ENCODE measurements at places on chromosomes 4 and X.

- DNase-seq: no peak
Measured at GRCh38 chr4:63460075-63460474, 949.2 kb downstream of the TECRL start.

DNA sequence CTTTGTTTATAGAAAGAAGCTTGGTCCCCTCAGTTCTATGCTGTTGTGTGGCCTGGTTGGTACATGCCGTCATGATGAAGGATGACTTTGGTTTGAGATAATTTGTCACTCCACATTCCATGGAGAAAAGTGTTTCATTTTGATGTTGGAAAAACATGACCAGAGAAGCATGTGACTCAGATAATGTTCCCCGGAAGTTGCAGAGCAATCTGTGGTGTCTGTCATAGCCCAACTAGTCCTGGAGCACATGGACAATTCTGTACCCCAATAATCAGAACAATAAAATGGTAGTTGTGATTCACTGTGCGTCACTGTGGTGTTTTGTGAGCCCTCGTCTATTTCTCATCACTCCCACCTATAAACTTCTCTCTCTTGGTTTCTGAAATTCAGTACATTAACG, 85.1 kb downstream of the PDK3 start:
- no peak for DNase-seq

- DNase-seq: no peak
Measured at GRCh38 chrX:57353472-57354132, 67.1 kb downstream of the FAAH2 start.

GRCh38 chrX:152450076-152450475, 1.0 kb downstream of the GABRA3 start:
- no peak for DNase-seq

GRCh38 chr4:102469806-102470205, 31.4 kb upstream of the NFKB1 start:
- no peak for DNase-seq

- no peak for DNase-seq
Measured at GRCh38 chr4:184150102-184150839, 67.4 kb downstream of the ENPP6 start.

GRCh38 chr4:53507671-53508286, 83.5 kb downstream of the LNX1 start:
- DNase-seq: no peak

- no peak for DNase-seq
Measured at GRCh38 chr4:177006331-177006730, 213.6 kb upstream of the VEGFC start.

GRCh38 chr4:9984621-9985020, 36.7 kb downstream of the SLC2A9 start:
- no peak for DNase-seq

DNA sequence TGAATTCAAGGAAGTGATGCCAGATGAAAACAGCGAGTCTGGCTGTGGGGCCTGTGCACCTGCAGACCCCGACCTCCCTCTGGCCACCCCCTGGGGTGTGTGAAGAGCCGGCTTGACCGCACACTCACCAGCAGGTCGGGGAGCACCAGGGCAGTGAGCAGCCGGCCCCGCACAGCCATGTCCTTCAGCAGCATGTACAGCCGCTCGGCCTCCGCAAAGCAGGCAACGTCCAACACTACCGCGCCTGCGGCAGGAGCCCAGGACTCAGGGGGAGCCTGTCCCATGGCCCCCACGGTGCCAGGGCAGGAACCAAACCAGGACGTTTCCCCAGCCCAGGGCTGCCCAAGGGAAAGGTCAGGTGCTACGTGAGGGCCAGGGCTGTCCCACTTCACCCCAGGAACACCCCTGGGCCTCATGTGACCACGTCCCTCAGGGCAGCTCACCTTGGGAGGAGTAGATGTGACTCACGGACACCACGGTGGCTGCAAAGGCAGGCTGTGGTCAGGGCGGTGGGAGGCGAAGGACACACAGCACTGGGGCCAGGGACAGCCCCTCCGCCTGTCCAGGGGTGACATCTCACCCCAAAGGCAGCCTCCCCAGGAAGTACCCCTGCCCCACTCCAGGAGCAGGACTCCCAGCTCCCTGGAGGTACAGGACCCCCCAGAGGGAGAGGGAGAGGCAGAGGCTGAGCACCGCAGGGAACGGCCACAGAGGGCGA, 8.2 kb downstream of the DGKQ start:
- no peak for DNase-seq

GRCh38 chr4:829761-830600, 4.1 kb upstream of the CPLX1 start:
- DNase-seq: no peak

DNA sequence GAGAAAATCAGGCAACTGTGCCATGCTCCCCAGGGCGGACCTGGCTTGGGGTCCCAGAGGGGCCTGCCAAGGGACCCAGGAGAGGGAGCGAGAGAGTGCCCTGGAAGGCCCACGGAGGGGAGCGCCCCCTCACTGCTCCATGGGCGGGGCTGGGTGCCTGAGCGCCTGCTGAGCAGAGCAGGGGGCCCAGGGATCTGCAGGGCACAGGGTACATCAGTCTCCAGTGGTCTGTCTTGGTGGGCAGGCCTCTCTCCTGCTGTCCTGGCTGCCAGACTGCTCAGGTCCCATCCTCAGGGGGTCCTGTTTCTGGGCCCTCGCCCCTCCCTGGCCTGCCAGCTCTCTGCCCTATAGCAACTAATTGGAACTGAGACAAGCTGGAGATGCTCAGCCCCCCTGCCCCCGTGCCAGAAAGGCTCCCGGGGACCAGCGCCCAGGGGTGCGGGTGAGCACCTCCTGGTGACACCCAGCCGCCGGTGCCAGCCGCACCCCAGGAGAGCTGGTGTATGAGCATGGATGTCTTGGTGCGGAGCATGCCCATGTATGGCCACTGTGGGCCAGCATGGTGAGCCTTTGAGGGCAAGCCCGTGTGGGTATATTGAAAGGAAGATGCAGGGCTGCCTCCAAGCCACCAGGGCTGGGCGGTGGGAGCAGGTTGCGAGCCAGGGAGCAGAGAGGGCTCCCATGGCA, 1.3 kb downstream of the BGN start:
- no peak for DNase-seq

DNA sequence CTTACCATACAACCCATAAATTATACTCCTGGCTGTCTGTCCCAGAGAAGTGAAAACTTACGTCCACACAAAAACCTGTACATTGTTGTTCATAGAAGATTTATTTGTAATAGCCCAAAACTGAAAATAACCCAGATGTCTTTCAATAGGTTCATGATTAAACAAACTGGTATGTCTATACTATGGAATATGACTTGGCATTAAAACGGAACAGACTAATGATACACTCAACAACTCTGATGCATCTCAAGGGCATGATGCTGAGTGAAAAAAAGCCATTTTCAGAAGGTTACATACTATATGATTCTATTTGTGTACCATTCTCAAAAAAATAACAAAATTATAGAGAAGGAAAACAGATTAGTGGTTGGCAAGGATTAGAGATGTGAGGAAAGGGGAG, 11.6 kb upstream of the MND1 start:
- no peak for DNase-seq

DNA sequence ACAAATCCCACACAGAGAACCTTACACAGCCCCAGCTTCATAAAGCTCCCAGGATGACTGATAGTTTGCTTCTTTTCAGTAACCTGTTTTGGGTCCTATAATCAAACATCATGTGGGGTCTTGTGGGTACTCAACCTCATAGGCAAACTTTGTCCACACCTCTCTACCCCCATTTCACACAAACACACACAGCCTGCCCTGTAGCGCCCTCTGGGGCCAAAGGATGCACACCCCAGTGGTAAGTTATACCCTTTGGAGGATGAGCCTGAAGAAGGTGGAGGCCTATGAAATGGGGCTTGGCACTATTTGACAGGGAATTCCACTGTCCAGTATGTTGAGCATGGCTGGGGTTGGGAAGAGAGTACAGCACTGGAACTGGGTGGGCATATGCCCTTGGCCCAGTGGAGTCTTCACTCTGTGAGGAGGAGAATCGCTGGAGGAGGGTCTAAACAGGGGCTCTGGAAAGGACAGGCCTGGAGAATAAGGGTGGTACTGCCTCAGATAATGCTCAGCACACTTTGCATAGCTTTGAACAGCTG, 30.5 kb upstream of the COL25A1 start:
- no peak for DNase-seq

- DNase-seq: no peak
Measured at GRCh38 chrX:150269605-150270254, 93.4 kb upstream of the MAMLD1 start.

GRCh38 chr4:105969575-105969974, 74.3 kb downstream of the NPNT start:
- no peak for DNase-seq

DNA sequence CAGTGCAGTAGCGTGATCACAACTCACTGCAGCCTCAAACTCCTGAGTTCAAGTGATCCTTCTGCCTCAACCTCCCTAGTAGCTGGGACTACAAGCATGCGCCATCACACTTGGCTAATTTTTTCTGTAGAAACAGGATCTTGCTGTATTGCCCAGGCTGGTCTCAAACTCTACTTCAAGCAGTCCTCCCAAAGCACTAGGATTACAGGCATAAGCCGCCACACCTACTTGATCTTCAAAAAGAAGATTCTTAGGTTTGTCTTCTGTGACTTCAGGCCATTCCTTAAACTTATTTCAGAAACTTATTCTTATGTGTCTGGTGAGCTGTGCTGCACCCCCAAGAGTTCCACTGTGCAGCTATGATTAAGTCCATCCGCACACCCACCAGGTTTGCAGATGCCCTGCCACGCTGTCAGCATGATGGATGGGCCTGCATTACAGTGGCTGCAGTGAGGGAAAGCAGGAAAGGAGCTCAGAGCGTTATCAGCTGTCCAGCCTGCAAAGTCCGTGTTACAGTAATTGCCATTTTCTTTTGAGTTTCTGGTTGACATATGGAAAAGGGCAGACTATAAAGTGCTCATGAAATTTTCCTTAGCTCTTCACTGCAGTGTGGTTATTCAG, 146.6 kb downstream of the AASDH start:
- DNase-seq: no peak

DNA sequence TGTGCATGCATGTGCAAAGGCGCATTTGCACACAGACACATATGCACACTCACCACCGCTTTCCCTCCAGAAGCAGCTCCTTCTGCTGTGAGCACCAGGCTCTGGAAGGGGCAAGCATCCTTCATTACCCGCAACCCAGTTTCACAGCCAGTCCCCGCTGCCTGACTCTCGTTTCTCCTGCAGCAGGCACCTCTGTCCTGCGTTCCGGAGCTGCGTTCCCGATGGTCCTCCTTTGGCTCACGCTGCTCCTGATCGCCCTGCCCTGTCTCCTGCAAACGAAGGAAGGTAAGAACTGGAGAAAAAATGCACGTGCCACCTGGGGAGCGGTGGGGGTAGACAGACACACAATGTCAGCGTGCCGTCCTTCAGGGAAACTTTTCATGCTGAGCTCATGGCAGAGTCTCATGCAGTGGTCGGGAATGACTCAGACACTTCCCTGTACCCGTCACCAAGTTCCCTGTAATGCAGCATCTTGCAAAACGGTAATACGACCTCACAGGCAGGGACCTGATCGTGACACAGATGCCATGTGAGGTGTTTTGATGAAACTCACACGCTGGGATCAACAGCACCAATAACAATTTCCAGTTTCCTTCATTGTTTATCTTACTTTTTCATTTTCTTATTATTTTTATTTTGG, 5.1 kb downstream of the IL3RA start:
- DNase-seq: no peak

GRCh38 chrX:120125444-120125843, 9.7 kb upstream of the RHOXF1 start:
- DNase-seq: no peak

GRCh38 chrX:141969706-141970105, 66.0 kb downstream of the MAGEC1 start:
- no peak for DNase-seq

DNA sequence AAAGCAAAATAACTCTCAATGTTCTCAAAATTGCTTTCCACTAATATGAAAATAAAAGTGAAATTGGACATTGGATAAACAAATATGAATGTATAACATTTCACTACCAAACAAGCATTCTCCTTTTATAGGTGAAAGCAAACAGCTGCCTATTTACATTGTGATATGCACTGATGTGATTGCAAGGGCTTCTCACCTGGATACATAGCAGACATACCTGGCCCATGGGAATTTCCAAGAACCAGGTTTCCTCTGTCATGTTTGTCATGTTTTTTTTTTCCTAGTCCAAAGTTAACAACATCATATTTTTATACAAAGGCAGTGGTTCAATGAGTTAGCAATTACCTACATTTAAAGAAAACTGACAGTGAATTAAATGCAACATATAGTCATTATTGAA, 228.5 kb downstream of the ANKRD50 start:
- no peak for DNase-seq

DNA sequence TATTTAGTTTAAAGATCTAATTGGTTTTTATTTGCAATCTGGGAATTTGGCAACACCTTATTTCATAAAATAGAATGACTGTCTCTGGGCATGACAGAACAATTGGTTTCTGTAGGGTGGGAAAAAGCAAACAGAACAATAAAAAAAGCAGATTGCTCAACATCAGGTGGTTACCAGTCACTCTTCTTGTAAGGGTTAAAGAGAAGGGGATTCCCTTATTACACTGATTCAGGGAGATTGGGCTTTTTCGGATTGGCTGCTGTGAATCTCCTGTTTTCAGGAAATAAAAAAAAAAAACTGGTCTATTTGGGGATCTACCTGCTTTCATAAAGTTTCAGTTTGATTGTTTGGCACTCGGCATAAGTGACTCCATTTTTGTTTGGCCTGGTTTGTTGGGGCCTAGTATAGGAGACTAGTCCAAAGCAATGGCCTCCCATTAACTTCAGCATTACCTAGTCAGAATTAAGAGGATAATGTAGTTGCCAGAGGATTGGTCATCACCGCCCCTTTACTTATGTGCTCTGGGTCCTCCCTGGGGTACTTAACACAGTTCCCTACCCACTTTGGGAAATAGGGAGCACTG, 380.5 kb downstream of the IDS start:
- DNase-seq: no peak

DNA sequence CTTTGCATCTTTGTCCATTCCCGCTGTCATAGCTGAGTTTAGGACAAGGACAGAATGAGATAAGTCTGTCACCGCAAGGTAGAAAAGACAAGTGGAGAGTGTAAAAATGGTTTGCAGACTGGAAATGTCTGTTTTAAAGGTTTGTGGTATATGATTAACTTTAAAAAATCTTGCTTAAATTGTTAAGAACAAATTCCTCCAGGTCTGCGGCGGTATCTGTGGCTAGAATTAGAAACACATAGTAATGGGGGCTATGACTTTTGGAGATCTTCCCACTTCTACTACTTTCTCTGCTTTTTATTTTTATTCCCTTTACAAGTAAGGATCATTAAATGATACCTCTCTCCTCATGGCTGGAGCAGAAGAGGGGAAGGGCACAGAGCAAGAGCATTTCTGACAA, 92.2 kb downstream of the MID1IP1 start:
- DNase-seq: no peak

- DNase-seq: no peak
Measured at GRCh38 chrX:153934148-153934761, 582 bp downstream of the NAA10 start.

GRCh38 chr4:15521442-15522039, 51.9 kb downstream of the CC2D2A start:
- DNase-seq: no peak
